ENCODE measurements at places on chromosomes 1 and 21.

- DNase-seq, result peak; percentile 79
Measured at GRCh38 chr1:2255420-2256369, 27.6 kb downstream of the SKI start.

- no peak for DNase-seq
Measured at GRCh38 chr1:218718206-218718605, 373.1 kb downstream of the TGFB2 start.

GRCh38 chr1:244231572-244232315 lies 180.7 kb downstream of the ZBTB18 start:
- DNase-seq, result no peak

DNA sequence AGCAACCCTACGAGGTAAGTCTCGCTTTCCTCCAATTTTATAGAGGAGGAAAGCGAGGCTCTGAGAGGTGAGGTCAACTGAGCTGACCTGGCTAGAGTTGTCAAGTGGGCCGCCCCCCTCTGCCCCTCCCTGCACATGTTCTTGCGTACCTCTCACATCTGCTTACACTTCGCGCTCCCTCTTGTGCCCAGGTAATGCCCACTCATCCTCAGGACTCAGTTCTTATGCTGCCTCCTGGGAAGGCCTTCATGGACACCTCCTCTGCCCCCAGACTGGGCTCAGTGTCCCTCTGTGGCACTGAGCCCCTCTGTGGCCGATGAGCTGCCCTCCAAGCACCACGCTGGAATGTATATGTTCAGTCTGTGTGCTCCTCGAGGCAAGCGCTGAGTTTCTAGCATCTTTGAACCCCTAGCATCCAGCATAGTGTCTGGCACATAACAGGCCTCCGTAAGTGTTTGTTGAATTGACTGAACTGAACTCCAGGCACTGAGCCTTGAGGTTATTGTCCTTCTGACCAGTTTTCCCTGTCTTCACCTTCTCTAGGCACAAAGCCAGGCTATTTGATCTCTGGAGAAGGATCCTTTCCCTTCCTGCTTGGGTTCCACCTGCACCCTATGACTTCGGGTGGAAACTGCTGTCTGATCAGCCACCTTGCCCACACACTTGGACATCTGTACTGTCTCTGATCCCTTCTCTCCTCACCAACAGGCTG lies 13.5 kb downstream of the MOV10 start:
- no peak for DNase-seq

- no peak for DNase-seq
Measured at GRCh38 chr1:55062801-55063576, 23.6 kb downstream of the PCSK9 start.

DNA sequence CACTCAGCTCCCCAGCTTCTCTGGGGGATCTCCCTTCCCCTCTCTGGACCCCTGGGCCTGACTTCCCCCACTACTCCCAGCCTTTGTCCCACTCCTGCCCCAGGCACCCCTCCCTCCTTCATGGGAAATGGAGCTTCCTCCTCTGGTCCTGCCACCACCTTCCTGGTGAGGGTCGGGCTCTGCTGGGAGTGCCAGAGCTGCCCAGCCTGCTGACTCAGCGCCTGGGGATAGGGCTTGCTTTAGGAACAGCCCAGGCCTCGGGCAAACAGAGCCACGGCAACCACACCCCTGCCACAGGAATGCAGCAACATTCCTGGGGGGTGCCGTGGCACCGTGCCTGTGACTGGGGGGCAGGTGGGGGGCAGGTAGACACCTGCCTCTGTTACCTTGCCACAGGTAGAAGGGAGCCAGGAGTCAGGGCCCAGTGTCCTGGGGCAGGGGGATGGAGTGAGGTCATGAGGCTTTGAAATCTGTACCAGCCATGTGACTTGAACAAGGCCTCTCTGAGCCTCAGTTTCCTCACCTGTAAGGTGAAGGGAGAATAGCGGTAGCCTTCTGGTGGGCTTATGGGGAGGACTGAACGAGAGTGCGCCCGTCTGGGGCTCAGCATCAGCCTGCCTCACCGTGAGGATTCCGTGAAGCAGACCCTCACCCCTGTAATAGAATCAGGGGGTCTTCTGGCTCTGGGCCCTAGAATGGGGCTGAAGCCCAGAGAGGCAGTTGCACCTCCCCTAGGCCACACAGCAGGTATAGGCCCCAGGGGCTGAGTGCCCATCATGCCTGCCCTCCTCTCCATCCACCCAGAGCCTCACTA lies 17.8 kb upstream of the EPHA2 start:
- no peak for DNase-seq

- DNase-seq, result no peak
Measured at GRCh38 chr21:36159356-36159921, 2.8 kb downstream of the DOP1B start.

DNA sequence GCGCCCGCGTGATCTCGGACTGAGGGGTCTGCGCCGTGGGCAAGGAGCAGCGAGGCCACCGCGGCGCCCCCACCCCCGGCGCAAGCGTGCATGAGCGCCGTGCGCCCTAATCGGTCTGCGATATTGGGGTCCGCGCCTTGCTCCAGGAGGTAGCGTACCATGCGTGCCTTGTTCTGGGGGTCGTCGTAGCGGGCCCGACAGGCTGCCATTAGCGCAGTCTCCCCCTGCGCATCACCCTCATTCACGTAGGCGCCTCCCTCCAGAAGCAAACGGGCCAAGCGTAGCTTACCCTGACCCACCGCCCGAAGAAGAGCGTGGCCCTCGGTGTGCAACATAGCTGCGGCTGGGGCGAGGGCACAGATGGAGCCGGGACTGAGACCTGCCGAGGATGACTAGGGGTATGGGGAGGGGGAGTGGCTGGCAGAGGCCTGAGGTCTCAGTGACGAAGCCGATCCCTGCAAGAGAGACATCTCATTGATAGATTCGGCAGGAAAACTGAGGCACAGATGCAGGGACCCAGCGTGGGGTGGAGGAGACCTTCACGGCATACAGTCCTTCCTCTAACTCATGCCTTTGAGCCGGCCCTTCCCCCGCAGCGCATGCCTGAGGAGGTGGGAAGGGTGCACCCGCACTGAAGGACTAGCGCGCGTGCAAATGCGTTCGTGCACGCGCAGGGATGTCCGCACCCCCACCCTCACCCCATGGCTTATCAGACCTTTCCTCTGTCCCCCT lies 2.8 kb downstream of the ANKRD34A start:
- peak; percentile 66 for DNase-seq

DNA sequence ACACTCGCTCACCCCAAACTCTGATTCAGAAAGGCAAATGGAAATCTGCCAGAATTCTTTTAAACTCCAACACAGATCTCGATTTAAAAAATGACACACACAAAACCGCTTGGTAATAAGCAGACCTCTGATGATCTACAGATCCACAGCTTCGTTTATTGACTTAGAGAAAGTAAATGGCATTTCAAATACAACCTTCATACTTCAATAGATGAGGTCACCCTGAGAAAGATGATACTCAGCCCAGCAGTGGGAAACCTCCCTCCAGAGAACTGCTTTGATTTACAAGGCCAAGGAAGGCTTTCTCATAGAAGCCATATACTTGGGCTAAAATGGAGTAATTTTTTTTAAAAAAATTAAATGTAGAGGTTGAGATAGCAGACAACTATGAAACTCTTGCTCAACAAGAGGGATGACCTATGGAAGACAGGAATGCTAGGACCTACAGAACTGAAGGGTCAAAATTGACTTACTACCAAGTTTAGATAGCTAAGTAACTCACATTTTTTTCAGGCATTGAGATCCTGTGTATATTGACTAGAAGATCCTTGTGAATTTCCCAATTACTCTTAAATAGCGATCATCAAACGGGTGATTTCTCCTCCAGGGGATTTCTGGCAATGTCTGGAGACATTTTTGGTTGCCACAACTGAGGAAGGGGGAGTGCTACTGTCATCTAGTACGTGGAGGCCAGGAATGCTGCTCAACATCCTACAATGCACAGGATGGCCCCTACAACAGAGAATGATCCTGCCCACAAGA lies 143.9 kb downstream of the CLIC6 start:
- DNase-seq, result no peak

DNA sequence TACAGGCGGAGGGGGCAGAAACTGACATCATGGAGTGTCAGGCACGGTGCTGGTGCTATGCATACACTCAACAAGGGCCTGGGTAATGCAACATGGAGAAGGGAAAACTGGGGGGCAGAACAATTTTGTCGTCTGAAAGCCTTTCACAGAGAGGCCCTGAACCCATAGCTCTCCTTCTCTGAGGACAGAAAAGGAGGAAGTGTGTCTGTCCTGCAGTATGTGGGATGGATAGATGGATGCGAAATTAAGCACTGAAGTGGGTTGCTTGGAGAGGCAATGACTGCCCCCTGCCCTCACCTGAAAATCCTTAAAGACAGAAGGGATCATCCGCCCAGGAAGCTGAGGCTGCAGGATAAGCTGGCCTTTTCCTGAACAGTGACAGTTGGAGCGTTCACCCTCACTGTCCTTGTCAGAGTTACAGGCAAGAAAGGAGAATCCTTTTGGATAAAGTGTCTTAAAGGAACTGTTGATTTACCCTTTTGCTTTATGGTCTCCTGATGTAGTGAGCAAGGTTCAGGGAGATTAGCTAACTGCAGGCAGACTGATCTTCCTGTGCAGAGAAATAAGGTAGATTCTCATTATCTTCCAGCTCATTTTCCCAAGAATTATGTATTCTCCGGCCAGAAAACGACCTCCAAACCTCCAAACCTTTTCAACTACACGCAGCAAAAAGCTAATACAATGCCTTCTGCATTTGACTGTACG lies 1.6 kb upstream of the FAM20B start:
- DNase-seq, result no peak

GRCh38 chr1:155424091-155424490 lies 103.4 kb downstream of the RUSC1 start:
- no peak for DNase-seq

DNA sequence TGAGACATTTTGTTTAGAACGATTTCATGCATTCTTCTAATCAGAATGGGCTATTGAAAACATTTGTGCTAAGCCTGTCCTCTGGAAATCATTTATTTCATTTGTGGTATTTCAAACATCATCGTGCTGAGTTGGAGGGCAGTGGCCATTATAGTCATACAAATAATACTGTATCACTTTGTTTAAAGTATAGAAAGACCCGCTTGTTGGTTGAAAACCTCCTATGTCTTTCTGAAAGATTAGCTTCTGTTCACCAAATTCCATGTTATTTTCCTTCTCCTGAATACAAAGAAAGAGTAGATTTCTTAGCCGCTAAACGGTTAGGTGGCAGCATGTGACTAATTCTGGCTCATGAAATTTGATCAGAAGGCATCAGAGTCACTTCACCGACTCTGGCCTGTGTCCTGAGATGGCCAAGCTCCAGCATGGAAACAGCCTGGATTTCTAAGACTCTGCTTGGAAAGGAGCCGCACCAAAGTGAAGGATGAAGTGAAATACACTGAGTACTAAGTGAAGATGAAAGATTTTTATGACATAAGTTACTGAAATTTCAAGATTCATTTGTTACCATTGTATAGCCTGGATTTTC lies 355.1 kb downstream of the USP25 start:
- no peak for DNase-seq

DNA sequence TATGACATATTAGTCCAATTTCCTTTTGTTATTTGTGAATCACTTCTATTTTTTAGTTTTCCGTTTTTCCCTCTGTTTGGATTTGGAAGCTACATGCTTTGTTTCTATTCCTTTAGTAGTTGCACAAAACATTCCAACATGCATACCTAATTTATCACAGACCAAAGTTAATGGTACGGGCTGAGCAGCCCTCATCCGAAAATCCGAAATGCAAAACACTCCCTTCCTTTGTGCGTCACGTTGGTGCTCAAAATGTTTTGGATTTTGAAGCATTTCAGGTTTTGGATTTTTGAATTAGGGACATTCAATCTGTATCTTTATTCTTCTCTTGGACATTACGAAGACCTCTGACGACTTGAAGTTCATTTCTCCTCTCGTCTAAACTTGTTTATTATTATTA lies 124.8 kb downstream of the PCNX2 start:
- DNase-seq, result no peak

- no peak for DNase-seq
Measured at GRCh38 chr1:27481994-27482620, 7.9 kb downstream of the WASF2 start.

- DNase-seq, result no peak
Measured at GRCh38 chr1:2789164-2789985, 12.1 kb downstream of the TTC34 start.

GRCh38 chr1:89780721-89781120 lies 40.1 kb upstream of the LRRC8D start:
- DNase-seq, result peak; percentile 28

GRCh38 chr1:248862695-248862997 lies 3.8 kb upstream of the ZNF692 start:
- no peak for DNase-seq

GRCh38 chr1:46617108-46617800 lies 643 bp upstream of the MOB3C start:
- DNase-seq, result no peak

GRCh38 chr1:240344918-240345317 lies 253.2 kb downstream of the FMN2 start:
- no peak for DNase-seq

DNA sequence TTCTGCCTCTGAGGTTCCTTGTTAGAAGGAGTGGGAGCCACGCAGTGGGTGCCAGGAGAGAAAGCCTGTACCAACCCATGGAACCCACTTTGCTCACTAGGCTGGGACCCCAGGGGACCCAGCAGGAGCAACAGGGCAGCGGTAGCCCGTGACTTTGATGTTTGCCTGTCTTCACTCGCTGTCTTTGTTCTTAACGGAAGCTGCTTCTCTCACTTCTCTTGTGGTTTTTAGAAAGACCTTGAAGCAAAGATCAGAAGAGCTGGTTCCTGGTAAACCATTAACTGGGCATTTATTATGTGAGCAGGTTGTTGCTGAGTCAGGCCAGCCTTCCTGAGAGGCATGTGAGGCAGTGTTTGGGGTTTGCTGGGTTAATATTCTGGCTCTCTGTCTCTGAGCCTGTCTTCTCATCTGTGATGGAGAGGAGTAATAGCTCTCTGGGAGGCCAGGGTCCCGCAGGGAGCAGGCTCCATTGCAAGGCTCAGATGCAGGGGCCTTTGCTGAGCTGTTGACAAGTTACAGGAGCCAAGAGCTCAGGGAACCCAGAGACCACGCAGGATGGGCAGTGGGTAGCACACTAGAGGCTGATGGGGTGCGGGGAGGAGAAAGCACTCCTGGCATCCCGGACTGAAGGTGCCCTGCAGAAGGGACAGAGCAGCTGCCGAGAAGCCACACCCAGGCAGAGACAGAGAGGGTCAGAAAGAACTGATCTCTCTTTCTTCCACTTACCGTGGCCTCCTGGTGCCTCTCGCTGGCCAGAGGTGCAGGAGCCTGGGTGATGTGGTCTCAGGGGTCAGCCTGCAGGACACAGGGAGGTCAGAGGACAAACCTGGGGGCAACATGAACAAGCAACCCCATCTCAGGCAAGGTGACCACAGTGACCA lies 367.5 kb upstream of the C1orf174 start:
- DNase-seq, result no peak

DNA sequence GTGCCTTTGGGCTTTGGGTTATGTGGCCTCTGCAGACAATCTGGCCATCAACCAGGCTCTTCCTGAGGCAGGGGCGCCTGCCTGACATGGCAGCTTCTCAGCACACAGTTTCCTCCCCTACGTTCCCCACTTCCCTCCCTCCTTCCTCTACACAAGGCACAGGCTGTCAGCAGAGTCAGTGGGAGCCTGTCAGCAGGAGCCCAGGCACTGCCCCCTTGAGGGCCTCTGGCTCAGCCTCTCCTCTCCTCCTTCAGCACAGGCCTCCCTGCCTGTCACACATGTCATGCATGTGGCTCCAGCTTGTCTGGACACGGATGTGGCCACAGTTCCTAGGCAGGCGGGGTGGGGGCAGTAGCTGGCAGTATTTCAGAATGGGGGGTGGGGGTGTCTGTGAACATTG lies 52.2 kb upstream of the ARTN start:
- no peak for DNase-seq

- no peak for DNase-seq
Measured at GRCh38 chr1:82578086-82578726, 777.5 kb downstream of the ADGRL2 start.

- DNase-seq, result no peak
Measured at GRCh38 chr1:241679961-241680360, 27.9 kb downstream of the WDR64 start.
